ENCODE measurements at places on chromosomes 4 and X. TPM values are rescaled to one million over a fixed set of nuclear protein-coding genes. Genes with fewer than 3 reads are reported as not detected.

The VGLL1 gene
- 2.7 TPM for total RNA-seq

The KLHL13 gene
- 3.9 TPM for total RNA-seq

The STS gene
- 8.5 TPM for total RNA-seq

The RIBC1 gene
- total RNA-seq = 0.31 TPM

The VSIG1 gene
- total RNA-seq = not detected

The PNMA6A gene
- total RNA-seq = 0.84 TPM

The MFSD8 gene
- total RNA-seq = 13.5 TPM

The TMSB15A gene
- not detected for total RNA-seq

The GASK1B gene
- total RNA-seq = 1.4 TPM

The FAM3A gene
- 34.1 TPM for total RNA-seq

The CLGN gene
- 3.2 TPM for total RNA-seq

The HPGD gene
- total RNA-seq = 1.0 TPM

The GABRE gene
- total RNA-seq = 14.0 TPM

The ATRX gene
- 40.5 TPM for total RNA-seq

The GEMIN8 gene
- total RNA-seq = 12.1 TPM

The CXCR3 gene
- 0.23 TPM for total RNA-seq

The XAGE3 gene
- total RNA-seq = not detected

The ITM2A gene
- total RNA-seq = 9.3 TPM

The PPARGC1A gene
- total RNA-seq = 12.2 TPM

The RHOH gene
- total RNA-seq = 0.28 TPM

The BEX5 gene
- total RNA-seq = 15.4 TPM

The CSAG2 gene
- not detected for total RNA-seq

The UGT2B17 gene
- 0.42 TPM for total RNA-seq

The ZNF718 gene
- total RNA-seq = 3.6 TPM

The UGT2B10 gene
- total RNA-seq = not detected

The ARHGEF6 gene
- 3.9 TPM for total RNA-seq

The EDA2R gene
- total RNA-seq = 0.70 TPM

The TECRL gene
- 0.39 TPM for total RNA-seq

The RAB33A gene
- not detected for total RNA-seq

The ELK1 gene
- 14.6 TPM for total RNA-seq

The BTK gene
- 5.6 TPM for total RNA-seq

The CT45A2 gene
- not detected for total RNA-seq

The NDP gene
- total RNA-seq = not detected

The P2RY10 gene
- 0.12 TPM for total RNA-seq

The ANKRD50 gene
- total RNA-seq = 2.7 TPM

The FGF13 gene
- 1.9 TPM for total RNA-seq

The CYTL1 gene
- total RNA-seq = 0.19 TPM

The CXCL11 gene
- total RNA-seq = 2.2 TPM

The ARMCX1 gene
- 14.2 TPM for total RNA-seq

The ADAM29 gene
- total RNA-seq = not detected

The FABP2 gene
- not detected for total RNA-seq

The TLR10 gene
- not detected for total RNA-seq

The MTMR8 gene
- 1.3 TPM for total RNA-seq

The SPANXD gene
- total RNA-seq = not detected

The SUPT20HL2 gene
- total RNA-seq = not detected

The ALAS2 gene
- 0.43 TPM for total RNA-seq

The GPR143 gene
- 1.0 TPM for total RNA-seq

The PDZD4 gene
- total RNA-seq = 0.92 TPM

The FRG2 gene
- not detected for total RNA-seq

The TCEAL5 gene
- 0.40 TPM for total RNA-seq

The USP46 gene
- 10.0 TPM for total RNA-seq

The GAB3 gene
- total RNA-seq = 1.5 TPM

The TLR2 gene
- 2.3 TPM for total RNA-seq

The COL4A5 gene
- total RNA-seq = 1.8 TPM

The RAP2C gene
- total RNA-seq = 6.2 TPM

The FAT1 gene
- total RNA-seq = 83.7 TPM

The CTAG2 gene
- total RNA-seq = not detected

The MMRN1 gene
- total RNA-seq = 4.6 TPM

The AMOT gene
- total RNA-seq = 5.3 TPM
